Tongue (tissue), 3 donors: ENCODE measurements at places on chromosomes 4 and X.

- no peak for DNase-seq
Measured at GRCh38 chr4:54056360-54056759, 8.0 kb downstream of the CHIC2 start.

DNA sequence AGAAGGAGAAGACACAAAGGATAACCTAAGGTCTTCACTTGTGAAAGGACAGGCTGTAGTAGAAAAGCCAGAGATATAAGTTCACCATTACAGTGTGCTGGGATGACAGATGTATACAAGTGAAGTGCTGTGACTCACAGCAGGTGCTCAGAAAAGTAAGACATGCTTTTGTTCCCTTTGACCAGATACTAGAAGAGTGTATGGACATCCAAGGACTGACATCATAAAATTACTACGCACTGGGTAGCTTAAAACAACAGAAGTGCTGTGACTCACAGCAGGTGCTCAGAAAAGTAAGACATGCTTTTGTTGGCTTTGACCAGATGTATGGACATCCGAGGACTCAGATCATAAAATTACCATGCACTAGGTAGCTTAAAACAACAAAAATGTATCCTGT is 61.6 kb upstream of the BTC start:
- DNase-seq, result no peak

- no peak for DNase-seq
Measured at GRCh38 chr4:6538575-6538974, 36.4 kb upstream of the MAN2B2 start.

DNA sequence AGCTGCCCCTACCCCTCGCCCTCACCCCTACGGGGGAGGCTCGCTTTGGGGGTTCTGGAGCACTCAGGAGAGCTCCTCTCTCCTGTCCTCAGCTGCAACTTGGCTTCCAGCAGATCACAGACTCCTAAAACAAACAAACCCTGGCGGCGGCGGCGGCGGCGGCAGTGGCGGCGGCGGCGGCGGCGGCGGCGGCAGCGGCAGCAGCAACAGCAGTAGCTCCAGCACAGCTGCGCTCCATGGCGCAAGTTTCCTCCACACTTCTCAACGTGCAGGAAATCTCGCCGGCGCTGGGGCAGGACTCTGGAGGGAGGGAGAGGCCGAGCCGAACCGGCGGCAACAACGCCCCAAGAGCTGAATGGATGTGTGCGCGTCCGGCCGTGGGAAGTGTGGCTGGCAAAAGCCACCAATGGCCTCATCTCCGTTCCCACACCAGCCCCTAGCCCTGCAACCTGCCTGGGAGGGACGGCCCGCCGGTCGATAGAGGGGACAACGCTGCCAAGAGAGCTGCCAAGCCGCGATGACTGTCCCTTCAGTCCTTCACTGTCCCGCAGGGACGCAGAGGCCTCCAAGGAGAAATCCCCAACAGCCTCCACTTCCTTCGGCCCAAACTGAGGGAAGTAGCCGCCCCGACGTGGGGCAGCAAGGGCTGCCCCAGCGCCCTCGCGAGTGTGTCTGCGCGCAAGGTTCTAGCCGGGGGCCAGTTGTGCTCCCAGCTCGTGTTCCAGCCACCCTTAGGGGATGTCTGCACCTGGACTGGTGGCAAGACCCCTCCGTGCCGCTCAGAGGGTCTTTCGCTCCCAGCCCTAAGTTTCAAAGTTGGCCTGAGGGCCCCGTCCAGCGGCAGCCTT is 775 bp downstream of the SHROOM4 start:
- DNase-seq, result peak; percentile 56

DNA sequence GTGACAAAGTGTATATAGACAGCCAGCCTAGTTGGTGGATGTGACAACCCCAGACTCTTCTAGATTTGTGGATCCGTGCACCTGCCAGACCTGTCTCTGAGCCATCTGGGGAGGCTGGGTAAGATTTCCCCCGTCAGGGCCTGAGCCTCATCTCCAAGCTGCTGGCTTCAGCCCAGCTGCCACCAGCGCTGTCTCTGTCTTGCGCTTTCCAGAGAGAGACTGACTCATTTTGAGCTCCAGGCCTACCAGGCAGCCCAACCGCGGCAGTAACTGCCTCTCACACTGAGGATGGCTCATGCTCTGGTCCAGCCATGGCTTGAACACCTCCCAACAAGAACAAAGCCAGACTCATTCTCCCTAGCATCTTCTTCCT is 26.4 kb downstream of the NOP14 start:
- DNase-seq, result no peak

DNA sequence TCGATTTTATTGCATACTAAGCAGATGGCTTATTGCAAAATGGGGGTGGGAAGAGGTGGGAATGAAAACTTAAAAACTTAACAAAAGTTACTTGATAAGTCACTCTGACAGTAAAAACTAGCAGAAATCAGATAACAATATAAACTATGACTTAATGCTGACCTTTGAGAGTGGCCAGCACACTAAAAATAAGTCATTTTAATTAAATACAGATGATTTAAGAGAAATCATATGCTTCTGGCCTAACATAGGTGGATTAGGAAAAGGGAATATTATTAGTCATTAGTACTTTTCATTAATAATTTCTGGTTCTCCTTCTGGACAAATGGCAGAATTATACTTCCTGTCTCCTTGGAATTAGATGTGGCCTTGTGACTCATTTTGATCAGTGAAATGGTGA is 756.7 kb downstream of the PCDH19 start:
- no peak for DNase-seq

GRCh38 chr4:162010362-162010761 is 153.4 kb downstream of the FSTL5 start:
- no peak for DNase-seq

GRCh38 chrX:42832764-42833549 is 55.0 kb upstream of the PPP1R2C start:
- DNase-seq, result no peak

DNA sequence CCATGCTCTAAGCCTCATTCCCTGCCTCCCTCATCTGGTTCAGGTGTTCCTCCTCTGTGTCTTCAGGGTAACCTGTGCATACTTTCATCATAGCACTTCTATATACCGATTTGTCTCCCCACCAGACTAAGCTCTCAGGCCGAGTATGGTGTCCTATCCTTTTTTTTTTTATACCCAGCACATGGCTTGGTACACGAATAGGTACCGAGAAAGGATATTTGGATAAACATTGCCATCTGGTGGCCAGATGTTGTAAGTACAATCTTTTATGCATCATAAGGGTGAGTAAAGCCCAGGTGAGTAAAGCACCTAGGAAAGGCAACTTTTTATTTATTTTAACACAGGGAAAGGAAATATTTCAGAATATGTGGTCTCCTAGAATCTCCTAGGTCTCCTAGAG is 68.4 kb downstream of the MID2 start:
- peak; percentile 56 for DNase-seq

- no peak for DNase-seq
Measured at GRCh38 chr4:53103481-53103880, 241.4 kb downstream of the RASL11B start.

GRCh38 chr4:80107374-80107773 is 34.3 kb upstream of the ANTXR2 start:
- DNase-seq, result no peak

DNA sequence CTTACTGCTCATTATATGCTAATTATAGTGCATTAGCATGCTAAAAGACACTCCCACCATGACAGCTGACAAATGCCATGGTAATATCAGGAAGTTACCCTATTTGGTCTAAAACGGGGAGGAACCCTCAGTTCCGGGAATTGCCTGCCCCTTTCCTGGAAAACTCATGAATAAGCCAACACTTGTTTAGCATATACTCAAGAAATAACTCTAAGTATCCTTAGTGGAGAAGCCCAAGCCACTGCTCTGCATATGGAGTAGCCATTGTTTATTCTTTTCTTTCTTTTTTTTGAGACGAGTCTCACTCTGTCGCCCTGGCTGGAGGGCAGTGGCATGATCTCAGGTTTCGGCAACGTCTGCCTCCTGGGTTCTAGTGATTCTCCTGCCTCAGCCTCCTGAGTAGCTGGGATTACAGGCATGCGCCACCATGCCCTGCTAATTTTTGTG is 15.5 kb downstream of the NUDT6 start:
- DNase-seq, result no peak

DNA sequence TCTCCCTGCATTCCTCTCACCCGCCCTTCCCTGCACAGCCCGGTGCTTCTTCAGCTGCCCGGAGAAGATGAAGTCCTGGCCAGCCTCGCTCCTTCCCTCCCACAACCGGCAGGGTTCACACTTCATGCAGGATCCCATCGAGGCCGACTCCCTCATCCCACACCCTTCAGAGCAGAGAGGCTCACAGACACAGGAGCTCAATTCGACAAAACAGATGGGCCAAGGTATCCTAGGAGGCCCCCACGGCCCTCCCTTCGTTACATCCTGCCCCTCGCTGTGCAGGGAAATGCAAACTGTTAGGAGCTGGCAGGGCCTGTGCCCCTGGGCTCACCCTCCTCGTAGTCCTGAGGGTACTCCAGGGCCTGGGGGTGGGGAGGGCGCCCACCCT is 238.1 kb downstream of the DHRSX start:
- no peak for DNase-seq

DNA sequence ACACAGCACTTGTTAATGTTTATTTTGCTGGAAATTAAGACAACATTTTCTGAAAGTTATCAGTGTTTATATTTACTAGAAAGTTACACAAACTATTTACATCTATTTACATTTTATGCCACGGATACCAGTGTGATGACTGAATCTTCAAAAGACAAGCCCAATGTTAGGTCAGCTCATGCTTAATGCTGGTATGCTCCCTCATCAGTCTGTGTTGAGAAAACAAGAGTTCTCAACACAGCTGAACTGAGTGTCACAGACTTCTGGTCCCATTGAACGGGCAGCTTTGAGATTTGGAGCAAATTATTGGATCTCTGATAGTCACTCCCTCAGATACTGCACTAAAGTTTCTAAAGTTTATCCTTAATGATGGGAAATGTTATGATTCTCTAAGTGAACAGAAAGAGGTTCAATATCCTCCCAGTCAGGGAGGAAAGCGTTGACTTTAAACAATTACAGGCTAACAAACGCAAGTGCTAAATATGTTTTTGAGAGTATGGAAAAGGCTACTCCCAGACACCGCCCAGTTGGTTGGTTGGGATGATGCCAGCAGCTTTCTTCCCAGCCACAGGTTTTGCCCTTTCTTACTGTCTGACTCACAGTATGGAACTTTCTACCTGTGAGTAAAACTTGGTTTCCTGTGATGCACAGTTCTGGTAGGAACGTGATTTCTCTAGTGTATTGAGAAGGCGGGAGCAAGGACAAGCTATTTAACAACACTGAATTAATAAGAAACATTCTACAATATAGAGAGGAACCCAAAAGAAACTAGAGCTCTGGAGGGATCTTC is 1293.6 kb upstream of the TENM3 start:
- no peak for DNase-seq
